ENCODE measurements at places on chromosomes 2 and 18.

- no peak for DNase-seq
Observed at GRCh38 chr2:179987916-179988315, 19.2 kb downstream of the CWC22 start.

DNA sequence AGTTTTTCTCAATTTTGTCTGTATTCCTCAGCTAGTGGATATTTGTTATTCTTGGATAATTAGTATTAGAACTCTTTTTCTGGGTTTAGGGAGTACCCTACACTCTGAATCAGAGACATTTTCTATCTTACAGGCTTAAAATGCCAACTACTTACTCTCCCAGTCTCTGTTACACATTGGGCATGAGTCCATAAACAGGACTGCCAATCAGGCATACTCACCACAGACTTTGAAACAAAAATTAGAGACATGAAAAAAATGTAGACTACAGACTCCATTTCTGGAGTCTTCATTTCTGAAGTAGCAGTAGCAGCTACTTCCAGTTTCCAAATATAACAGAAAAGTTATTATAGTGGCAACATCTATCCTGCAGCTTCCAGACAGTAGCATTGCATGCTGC, 279.7 kb downstream of the MBD5 start:
- no peak for DNase-seq

- no peak for DNase-seq
Observed at GRCh38 chr2:101223814-101224231, 28.9 kb upstream of the CNOT11 start.

GRCh38 chr2:10137053-10137843, 14.7 kb downstream of the RRM2 start:
- no peak for DNase-seq

DNA sequence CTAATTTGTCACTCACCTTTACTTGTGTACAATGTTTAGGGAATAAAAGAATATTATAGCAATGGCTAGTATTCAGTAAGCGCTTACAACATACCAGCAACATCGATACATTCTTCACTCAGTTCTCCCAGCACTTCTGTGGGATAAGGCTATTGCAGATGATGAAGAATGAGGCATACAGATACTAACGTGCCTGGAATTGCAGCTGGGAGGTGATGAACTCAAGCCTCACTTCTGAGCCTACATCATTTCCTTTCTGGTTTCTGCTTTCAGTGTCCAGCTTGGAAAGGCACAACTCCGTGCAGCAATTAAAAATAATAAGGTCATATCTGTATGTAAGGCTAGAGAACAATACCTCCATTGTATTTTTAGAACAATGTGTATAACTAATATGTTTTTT, 95.4 kb upstream of the AQP4 start:
- no peak for DNase-seq

DNA sequence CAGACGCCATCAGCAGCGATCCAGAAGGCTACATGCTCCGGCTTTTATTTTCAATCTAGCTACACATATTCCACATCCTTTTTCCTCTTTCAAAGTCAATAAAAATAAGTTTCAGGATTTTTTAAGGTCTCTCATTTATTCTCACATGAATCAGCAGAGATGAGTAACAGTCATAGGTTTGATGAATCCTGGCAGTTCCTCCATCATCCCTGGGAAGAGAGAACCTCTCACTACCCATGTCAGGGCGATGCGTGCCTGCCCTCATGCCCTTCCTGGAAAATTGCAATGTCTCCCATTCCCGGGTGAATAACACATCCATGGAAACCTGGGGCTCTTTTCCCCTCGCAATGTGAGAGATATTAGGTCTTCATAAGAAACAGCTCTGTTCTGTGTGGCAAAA, 301.1 kb upstream of the SMIM21 start:
- no peak for DNase-seq

GRCh38 chr18:9619990-9620389, 5.6 kb upstream of the PPP4R1 start:
- DNase-seq: no peak

GRCh38 chr2:173218326-173219056, 136.2 kb upstream of the CDCA7 start:
- no peak for DNase-seq

- DNase-seq: no peak
Observed at GRCh38 chr2:94870440-94871225, 597 bp upstream of the TEKT4 start.

DNA sequence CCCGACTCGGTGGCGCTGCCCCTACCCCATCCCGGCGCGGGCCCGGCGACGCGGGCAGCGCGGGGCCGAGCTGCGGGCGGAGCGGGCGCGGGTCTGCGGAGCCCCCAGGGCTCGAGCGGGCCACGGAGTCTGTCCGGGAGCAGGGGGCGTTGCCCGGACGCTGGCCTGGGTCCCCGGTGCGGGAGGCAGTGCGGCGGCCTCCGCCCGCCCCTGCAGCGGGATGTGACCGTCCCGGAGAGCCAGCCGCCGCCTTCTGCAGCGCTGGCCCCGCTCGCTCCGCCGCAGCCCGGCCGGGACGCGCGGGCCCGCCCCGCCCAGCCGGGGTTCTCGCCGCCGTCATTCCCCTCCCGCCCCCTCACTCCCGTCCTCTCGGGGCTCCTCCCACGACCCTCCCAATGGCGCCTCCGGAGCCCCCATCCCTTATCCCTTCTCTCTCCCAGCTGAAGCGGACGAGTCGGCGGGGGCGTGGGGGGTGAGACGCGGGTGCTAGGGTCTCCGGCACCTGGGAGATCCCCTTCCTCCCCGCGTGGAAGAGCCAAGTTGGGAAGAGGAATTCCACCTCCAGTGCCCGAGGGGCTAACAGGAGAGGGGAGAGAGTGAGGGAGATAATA, at the start of gene FNDC4:
Gene FNDC4 (minus strand): TSS at position 257 of the 611 bp plus-strand sequence. CDS start 521 bp downstream, outside the sequence.
- DNase-seq: no peak

GRCh38 chr2:203018181-203018580, 3.5 kb downstream of the NBEAL1 start:
- DNase-seq: no peak

All from stimulated activated CD8-positive, alpha-beta memory T cell treated with anti-CD3 and anti-CD28 coated beads, Interleukin-2, amount 100 ng/mL, for 1 hour (primary cell).